DMS79 treated with DMSO at 0.1 percent for 48 hours (cell line): ENCODE measurements at places on chromosomes 4 and X.

DNA sequence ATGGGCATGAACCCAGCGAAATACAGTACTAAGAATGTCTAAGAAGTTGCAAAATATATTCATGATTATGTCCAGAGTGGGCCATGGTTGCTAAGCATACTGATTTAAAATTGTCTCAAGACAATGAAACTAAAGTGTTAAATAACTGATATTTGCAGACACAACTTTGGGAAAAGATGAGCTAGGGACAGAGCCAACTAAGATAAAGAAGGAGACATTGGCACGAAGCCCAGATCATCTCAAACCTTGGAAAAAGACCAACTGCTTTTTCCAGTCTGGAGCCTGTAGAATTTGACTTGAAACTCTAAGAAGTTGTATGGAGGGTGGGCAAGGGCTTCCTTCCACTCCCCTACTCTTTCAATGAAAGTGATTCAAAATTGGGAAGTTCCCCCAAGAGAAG is 108.5 kb upstream of the GLRA2 start:
- DNase-seq: no peak

GRCh38 chr4:76969941-76970529 is 20.5 kb downstream of the SEPTIN11 start:
- peak; percentile 89 for DNase-seq

DNA sequence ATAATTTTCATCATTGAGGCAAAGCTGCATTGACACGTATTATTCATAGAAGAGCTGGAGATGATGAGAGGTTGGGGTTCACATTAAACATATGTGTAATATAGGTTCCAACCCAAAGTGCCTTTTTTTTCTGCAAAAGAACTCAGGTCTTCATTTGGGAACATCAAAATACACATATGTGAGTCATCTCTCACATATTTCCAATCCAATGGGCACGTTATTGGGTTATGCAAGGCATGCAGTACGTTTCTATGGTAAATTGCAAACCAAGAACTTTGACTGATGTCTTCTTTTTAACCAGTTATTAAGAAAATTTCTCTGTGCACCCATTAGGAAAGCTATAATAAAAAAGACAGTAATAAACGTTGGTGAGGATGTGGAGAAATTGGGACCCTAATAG is 150.3 kb upstream of the FAM9B start:
- DNase-seq: no peak

DNA sequence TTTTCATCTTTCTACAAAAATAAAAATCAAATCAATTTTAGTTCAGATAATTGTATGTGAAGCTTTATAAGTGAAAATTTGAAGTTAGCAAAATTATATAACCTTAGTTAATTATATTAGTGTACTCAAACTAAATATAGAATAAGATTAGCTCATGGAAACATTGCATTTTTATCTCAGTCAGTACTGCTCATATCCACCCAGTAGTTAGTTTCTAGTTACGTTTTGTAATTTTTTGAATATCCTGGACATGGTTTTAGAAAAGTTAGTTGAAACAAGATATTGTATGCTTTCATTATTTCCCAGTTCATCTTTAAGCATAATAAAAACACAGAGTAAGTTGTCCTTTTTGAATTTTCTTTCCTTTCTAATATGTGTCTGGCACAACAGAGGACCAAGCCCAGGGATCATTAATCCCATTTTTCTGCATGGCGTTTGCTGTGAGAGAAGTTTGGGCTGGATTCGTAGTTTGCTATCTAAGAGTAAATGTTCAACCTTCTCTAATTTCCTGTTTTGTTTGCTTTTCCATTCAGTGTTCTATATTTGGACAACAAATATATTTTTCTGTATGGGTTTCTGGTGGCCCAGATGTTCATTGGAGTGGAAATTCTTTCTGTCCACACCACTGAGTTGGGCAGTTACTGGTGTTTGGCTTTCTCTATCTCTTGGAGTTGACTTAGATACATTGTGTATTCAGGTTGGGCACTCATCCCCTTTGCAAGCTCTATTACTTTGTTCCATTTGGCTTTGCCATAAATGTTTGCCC is 12.1 kb downstream of the TBL1X start:
- no peak for DNase-seq

GRCh38 chr4:168836490-168836889 is 173.6 kb downstream of the CBR4 start:
- DNase-seq: no peak

- DNase-seq: no peak
These were observed 216.3 kb upstream of the BCOR start for GRCh38 chrX:40314070-40314469.

- DNase-seq: no peak
These were observed 69.8 kb downstream of the GAB1 start for GRCh38 chr4:143406523-143406922.

DNA sequence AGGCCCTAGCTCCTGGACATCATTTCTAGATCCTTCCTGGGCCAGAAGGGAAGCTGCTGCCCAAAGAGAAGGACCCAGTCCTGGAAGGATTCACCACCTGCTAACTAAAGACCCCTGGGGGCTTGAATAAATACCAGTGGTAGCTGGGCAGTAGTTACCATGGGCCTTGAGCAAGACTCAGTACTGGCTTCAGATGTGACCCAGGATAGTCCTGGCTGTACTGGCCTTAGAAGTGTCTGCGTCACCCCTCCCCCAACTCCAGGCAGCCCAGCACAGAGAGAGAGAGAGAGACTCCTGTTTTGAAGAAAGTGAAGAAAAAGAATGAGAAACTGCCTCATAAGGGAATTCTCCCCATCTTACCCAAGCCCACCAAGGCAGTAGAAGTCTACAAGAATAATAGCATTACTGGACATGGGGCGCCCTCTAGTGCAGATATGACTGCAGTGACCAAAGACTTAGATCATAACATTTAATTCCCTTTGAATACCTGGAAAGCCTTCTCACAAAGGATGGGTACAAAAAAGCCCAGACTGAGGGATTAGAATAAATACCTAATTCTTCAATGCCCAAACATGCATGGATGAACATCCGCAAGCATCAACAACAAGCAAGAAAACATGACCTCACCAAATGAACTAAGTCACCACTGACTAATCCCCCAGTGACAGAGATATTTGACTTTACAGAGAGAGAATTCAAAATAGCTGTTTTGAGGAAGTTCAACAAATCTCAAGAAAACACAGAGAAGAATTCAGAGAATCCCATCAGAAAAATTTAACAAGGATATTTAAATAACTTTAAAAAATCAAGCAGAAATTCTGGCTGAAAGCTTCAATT is 171.8 kb downstream of the HNRNPD start:
- DNase-seq: peak; percentile 26

- DNase-seq: no peak
These were observed 51.8 kb downstream of the TMEM131L start for GRCh38 chr4:153518001-153518400.

GRCh38 chrX:140944710-140945109 is 57.7 kb upstream of the SPANXB1 start:
- DNase-seq: no peak

GRCh38 chr4:94285666-94286065 is 57.0 kb downstream of the HPGDS start:
- no peak for DNase-seq

DNA sequence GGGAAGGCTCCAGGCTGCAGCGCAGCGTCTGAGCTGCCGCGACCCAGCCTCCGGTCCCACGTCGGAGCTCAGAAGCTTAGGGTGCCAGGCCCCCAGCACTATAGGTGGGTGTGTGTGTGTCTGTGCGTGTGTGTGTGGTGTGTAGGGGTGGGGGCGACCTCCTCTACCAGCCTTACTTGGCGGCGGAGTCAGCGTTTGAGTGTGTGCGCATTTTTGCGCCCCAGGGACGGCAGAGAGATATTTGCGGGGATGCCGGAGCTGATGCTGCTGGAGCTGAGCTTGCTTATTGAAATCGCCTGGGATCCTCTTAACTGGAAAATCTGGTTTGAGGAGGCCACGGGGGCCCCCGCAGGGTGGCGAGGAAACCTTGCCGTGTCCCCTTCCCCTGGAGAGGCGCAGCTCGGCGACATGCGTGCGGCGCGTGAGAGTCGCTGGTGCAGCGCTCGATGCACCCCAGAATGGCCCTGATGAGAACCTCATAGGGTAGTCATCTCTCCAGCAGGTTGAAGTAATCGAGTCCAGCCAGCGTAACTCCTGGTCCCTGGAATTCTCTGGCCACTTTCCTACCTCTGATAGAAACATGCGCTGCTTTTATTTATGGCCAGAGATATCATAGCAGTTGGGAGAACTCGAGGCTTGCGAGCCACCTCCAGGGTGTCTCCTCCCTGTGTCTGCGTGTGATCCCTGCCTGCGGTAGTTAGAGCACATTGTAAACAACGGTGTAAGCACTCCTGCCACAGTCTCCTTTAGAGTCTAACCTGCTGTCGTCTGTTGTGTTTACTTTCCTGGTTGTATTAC is 2.7 kb downstream of the ADGRL3 start:
- no peak for DNase-seq

- DNase-seq: no peak
These were observed 86.4 kb downstream of the SHISA3 start for GRCh38 chr4:42483426-42484379.

DNA sequence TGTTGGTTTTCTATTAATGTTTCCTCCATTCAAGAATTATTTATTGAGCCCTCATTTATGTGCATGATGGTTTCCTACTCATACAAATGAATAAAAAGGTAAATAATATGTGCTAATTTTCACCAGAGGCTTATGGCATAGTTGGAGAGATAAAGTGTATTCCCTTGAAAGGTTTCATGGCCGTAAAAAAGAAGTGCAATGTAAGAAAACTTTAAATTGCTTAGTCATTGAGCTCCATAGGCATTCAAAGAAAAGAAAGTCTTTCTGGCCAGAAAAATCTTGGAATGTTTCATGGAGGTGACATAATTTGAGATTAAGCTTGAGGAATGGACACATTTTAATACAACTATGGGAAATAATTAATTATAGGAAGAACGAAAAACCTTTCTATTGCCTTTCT is 8.7 kb downstream of the KLHL4 start:
- no peak for DNase-seq

- DNase-seq: no peak
These were observed 27.1 kb upstream of the HGFAC start for GRCh38 chr4:3414421-3415279.

DNA sequence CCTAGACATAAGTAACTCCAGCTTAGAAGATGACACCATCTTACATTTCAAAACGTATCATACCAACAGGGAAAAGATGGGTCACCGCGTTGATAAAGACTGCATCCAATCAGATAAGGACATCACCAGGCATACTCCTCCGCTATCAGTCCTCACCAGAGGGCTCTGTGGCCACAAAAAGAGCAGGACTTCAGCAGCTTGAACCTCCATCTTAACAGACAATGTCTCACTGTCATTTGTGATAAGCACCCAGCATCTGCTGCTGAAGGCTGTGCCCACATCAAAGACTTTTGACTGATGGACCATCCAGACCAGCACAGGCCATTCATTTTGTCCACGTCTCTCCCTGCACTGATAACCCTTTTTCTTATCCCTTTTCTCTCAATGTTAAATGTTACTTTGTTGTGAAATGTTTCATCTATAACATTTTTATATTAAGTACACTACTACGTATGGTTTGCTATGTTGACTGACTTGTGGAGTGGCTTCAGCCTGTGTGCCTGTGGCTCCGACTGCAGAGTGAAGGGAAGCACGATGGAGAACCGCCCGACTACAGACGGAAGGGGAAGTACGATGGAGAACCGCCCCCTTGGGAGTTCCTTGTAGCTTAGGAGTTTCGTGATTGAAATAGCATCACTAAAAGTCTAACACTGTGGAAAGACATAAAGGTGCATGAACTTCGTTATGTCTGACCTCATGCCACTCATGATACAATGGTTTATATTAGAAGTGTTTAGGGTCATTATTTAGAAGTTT is 595.4 kb upstream of the AGA start:
- no peak for DNase-seq

DNA sequence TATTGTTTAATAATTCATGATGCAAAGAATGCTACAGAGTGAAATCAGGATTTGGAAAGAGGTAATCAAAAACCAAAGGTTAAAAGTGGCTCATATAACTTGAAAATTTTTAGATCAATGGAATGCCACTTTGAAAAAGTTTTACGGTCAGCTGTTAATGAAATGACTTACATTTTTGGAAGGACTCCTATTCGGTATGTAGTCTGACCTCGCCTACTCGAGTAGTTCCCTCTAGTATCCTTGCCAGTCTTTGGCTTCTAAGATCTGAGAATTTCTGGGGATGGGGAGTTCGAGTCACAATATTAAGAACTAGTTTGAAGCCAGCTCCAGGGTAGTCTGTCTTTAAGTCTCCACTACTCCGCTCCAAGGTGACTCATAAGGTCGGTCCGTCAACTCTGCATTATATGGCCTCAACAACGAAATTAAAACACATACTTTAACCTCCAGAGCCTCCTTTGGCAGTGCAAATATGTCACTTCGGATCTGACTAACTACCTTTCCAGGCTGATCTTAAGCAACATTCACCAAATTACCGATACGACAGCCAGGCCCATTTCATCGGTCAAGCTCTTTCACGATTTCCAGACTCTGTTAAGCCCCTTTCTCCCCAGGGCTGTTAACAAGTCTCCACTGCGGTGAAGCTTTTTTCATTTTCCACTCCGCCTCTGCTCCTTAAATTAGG is 733 bp upstream of the NAA15 start:
- DNase-seq: peak; percentile 60

DNA sequence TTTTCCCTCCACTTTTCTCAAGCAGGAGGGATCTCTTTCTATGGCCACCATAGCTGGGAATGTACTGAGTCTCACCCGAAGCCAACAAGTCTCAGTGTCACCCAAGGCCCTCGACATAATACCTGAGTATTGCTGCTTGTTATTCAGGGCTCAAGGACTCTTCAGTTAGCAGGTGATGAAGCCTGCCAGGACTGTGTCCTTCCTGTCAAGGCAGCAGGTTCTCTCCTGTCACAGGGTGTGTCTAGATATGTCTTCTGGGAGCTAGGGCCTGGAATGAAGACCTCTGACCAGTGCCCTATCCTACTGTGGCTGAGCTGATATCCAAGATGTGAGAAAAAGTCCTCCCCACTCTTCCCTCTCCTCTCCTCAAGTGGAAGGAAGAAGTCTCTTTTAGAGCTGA is 391.0 kb upstream of the DIPK2B start:
- DNase-seq: peak; percentile 5

- DNase-seq: no peak
These were observed 41.7 kb downstream of the ITM2A start for GRCh38 chrX:79325263-79325958.

DNA sequence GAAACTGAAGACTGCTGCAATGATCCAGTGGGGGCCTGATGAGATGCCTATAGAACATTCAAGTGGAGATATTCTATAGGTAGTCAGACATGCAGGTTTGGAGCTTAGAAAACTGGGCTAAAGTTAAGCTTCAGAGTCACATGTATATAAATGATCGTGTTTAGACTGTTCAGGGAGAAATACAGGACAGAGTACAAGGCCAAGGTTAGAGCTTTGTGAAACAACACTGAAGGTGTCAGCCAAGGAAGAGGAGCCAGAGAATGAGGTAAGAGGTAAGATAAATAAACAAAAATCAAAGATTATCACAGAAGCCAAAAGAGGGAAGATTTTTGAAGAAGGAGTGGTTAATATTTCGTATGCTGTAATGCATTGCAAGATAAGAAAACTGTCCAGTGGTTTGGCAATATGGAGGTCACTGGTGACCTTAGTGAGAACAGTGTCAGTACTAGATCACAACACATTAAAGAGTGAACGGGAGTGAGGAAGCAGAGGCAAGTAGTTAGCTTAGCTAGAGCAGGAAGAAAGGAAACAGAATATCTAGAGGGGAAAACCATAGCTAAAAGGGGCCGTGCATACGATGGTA is 58.0 kb upstream of the KLHL13 start:
- DNase-seq: no peak

GRCh38 chrX:130082244-130083106 is 27.8 kb downstream of the ELF4 start:
- no peak for DNase-seq
